T-helper 17 cell (primary cell): ENCODE measurements at places on chromosomes 7 and 10. TPM values are rescaled to one million over a fixed set of nuclear protein-coding genes. Genes with fewer than 3 reads are reported as not detected.

Gene FAM3C
- total RNA-seq: 10.6 TPM

GRCh38 chr7:42567051-42567450, 330.0 kb upstream of the GLI3 start:
- no peaks in the 10 kb centered on the region for H3K36me3 ChIP-seq
- no peaks in the 10 kb centered on the region for H3K27me3 ChIP-seq
- no peak overlapping the region for H3K4me3 ChIP-seq
- no peaks in the 10 kb centered on the region for H3K4me1 ChIP-seq
- H3K27ac ChIP-seq: no peak overlapping the region

DNA sequence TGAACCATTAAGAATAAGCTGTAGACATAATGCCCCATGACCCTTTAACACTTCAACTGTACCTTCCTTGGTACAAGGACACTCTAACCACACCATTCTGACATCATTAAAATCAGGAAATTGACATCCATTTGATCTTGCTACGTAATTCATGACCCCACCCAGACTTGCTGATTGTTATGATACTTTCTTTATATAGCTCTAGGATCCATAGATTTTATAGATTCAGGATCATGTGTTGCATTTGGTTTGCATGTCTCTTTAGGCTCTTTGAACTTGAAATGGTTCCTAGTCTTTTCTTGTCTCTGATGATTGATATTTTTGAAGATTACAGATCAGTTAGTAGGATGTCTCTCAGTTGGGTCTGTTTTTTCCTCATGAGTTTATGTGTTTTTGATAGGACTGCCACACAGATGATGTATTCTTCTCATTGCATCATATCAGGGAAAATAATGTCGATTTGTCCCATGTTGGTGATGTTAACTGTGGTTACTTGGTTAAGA, 13.5 kb downstream of the CCM2 start:
- H3K27ac ChIP-seq: peak overlapping the region; percentile 86
- peaks cover 4% of the 10 kb centered on the region for H3K36me3 ChIP-seq
- H3K27me3 ChIP-seq: no peaks in the 10 kb centered on the region
- H3K4me3 ChIP-seq: no peak overlapping the region
- peaks cover 28% of the 10 kb centered on the region for H3K4me1 ChIP-seq

GRCh38 chr7:42671627-42672026, 240.2 kb downstream of the C7orf25 start:
- H3K36me3 ChIP-seq: no peaks in the 10 kb centered on the region
- no peak overlapping the region for H3K4me3 ChIP-seq
- H3K4me1 ChIP-seq: no peaks in the 10 kb centered on the region
- H3K27ac ChIP-seq: no peak overlapping the region

DNA sequence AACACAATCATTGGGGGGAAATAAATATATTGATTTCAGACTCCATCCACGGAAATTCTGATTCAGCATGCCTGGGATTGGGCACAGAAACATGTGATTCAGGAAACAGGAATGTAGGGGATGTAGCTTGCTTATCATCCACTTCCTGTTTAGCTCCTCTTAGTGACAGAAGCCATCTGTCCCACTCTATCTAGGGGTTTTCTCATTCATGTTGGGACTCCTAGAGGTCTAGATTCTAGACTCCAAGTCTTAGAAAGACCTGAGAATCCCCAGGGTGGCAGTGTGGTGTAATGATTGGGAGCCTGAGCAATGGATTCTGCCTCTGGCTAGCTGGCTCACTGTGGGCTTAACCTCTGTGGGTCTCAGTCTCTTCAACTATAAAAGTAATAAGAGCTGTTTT, 67.9 kb downstream of the CDK1 start:
- no peak for DNase-seq
- no peaks in the 10 kb centered on the region for H3K36me3 ChIP-seq
- no peak overlapping the region for H3K4me3 ChIP-seq
- no peaks in the 10 kb centered on the region for H3K4me1 ChIP-seq
- H3K27me3 ChIP-seq: peaks cover 17% of the 10 kb centered on the region
- no peak overlapping the region for H3K27ac ChIP-seq

DNA sequence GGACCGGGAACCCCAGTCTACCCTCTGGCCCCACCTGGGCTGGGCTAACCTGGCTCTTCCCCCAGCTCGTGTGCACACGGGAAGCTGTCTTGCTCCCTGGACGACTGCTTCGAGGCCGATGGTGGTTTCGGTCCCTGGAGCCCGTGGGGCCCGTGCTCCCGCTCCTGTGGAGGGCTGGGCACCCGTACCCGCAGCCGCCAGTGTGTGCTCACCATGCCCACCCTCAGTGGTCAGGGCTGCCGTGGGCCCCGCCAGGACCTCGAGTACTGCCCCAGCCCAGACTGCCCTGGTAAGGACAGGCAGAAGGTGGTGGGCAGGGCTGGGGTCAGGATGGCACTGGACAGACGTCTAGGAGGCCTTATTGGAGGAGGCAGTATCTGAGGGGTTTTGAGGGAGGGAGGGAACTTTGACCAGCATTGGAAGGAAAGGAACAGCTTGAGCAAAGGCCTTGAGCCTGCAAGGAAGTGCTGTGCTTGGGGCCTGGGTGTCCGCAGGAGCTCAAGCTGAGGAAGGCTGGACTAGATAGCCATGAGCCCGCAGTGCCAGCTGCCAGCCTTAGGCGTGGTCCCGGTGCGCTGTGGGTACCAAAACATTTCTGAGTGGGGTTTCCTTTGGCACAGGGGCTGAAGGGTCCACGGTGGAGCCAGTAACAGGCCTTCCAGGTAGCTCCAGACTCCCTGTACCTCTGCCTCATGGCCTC, 20.2 kb upstream of the ZNF862 start:
- DNase-seq: no peak
- H3K27me3 ChIP-seq: no peaks in the 10 kb centered on the region
- no peak overlapping the region for H3K4me3 ChIP-seq
- H3K27ac ChIP-seq: no peak overlapping the region
